ENCODE measurements at places on chromosomes 6 and 20.
A peak's percentile ranks its signal among the peaks of the same experiment; 100 is the strongest.

DNA sequence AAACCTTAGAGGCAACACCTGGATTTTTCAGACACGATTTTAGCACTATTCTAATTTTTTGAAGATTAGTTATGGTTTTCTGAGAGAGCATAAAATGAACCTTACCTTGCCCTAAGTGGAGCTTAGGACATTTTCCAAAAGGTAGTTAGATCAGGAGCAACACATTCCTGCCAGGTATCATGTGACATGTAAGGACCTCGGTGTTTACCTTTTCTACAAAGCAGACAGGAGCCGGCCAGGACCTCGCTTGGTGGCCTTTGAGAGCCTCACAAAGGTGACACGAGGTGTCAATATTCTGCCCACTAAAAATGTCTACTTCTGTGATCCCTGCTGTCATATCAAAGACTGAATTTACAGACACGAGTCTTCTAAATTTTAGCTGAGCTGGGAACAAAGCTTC, 174.9 kb downstream of the SMOC2 start:
- no peak for DNase-seq

DNA sequence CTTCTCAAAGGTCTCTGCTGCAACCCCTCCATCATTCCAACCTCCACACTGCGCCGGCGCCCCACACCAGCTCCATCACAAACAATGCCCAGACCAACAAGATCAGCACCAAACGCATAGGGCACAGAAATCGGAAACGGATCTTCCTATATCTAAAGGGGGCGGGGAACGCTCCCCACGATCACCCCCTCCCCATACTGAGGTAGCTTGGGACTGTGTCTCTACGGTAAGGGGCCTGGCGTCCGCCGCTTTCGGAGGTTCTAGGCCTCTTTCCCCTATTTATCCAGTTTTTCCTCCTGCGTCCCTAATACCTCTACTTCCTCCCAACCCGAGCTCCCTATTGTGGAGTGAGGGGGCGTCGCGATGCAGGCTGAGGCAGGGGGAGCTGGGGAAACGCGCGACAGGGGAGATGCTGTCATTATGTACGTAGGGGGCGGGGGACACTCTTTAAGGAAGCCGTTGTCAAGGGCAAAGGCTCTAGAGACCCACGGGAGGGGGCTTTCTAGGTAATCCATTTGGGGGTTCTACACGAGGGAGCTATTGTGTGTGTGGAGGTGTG, 909 bp downstream of the DNAAF9 start:
- DNase-seq = no peak

GRCh38 chr20:63696628-63697356, at the start of gene TNFRSF6B:
Gene TNFRSF6B, plus strand, starts transcription at chr20:63696652. Its CDS starts 116 bp downstream, at chr20:63696768.
- DNase-seq = no peak

GRCh38 chr6:116047173-116047933, 13.3 kb downstream of the FRK start:
- no peak for DNase-seq

DNA sequence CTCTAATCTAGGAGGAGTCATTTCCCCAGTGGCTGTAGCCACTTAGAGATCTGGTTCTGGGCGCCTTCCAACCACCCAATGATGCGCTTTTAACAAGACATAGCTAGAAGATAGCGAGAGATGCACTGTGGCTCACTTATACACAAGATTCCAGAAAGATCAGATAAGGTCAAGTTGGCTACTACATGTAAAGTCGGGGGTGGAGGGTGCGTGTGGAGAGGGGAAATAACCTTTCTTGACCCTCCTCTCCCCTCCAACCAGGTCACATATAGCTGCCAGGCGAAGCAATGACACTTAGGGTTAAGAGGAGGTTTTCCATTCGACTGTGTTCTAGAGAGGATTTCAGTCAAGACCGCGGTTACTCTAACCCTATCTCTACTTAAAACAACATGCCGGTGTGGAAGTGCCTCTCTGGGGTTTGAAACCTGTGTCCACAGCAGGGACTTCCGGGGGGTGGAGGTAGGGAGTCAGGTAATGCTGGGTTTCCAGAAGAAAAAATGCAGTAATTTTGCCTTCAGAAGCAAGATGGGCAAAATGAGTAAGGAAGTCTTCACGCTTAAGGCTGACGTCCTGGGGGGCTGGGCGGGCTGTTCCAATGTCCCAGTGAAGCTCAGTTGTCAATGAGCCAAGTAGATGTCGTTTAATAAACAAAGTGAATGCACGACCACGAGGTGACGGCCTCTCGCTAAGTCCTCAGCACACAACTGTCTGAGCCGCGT, 1.8 kb upstream of the SIM1 start:
- no peak for DNase-seq

- no peak for DNase-seq
These were observed 8.4 kb upstream of the NUP153 start for GRCh38 chr6:17714879-17715851.

GRCh38 chr20:25282796-25283195, 34.9 kb downstream of the PYGB start:
- no peak for DNase-seq

DNA sequence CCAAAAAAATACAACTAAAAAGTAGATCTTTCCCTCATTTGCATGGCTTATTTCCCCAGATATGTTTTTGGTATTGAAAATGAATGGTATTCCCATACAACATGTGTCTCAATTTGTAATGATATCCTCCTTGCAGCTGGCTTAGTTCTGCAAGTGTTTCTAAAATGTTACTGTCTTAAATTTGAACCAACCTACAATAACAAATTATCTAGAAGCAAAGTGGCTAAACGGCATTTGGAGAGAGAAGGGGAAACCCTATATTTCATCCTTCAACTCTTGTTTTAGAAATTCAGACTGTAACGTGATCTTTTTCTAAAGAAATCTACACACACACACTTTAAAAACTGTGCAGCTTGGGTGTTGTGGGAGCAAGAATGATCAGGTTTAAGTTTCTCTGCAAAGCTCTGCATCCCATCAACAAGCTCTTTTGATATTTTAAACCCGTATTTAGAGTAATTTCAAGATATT, 153.0 kb downstream of the SOBP start:
- no peak for DNase-seq

DNA sequence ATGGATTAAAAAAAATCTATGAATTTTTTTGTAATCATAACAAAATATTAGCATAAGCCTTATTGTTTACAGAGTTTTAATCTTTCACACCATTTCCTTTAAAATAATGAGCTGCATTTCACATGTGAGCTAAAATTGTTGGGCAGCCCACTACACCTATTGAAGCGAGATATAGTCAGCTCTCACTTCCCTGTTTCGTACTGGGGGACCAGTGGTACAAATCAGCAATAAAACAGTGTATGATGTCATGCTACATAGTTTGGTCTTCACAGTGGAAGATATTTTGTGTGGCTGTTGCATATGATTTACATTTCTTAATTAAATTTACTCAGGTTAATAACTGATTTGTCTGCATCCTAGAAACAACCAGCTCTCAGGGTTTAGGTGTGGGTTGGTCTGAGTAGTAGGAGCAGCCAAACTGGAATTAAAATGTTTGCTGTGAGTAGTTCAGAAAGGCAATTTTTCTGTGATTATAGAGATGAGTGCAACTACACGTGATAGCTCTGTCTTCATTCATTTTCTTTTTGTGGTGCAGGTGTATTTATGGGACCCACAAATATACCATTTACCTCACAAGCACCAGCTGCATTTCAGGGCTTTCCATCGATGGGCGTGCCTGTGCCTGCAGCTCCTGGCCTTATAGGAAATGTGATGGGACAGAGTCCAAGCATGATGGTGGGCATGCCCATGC, 99.3 kb downstream of the B3GAT2 start:
- DNase-seq = peak; percentile 14

DNA sequence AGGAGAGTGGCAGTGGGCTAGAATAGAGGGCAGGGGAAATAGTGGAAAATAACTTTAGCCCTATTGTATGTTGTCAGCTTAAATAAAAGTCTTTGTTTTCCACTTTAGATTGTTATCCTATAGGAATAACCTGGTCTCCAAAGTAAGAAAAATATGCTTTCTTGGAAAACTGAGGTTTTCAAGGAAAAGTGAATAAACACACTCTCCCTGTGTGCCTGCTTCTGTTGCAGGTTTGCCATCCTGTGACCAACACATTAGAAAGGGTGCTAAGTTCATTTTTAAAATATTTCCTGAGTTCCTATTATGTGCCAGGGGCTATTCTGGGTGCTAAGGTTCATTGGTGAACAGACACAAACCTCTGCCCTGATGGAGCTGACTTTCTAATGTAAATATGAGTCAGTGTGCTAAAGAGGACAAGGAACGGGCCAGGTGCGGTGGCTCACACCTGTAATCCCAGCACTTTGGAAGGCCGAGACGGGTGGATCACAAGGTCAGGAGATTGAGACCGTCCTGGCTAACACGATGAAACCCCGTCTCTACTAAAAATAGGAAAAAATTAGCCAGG, 23.5 kb downstream of the BICRAL start:
- DNase-seq = no peak

DNA sequence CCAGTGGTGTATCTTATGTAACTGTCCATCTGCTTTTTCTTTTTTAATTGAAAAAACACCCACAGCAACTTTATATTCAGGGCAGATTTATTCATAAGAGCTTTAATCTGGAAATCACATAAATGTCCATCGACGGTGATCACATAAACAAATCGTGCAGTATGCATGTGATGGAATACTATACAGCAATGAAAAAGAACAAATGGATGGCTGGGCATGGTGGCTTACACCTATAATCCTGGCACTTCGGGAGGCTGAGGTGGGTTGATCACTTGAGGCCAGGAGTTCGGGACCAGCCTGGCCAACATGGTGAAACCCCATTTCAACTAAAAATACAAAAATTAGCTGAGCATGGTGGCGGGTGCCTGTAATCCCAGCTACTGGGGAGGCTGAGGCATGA, 39.1 kb downstream of the VSTM2L start:
- no peak for DNase-seq

DNA sequence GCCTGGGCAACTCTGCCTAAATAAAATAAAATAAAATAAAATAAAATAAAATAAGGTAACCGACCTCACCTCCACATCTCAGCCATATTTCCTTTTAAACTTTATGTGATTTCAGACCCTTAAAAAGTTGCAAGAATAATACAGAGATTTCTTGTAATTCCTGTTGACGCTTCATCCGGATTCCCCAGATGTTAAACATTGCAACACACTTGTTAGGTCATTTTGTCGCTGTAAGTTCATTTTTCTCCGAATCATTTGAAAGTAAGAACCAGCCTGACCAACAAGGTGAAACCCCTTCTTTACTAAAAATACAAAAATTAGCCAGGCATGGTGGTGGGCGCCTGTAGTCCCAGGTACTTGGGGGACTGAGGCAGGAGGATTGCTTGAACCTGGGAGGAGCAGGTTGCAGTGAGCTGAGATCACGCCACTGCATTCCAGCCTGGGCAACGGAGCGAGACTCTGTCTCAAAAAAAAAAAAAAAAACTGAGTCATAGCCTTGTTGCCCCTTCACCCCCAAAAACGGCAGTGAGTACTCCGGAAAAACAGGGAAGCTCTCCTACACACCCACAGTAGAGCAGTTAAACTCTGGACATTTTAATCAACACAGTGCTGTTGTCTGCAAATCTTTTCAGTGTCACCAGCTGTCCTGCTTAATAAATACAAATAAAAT, 5.9 kb downstream of the PYGB start:
- no peak for DNase-seq

DNA sequence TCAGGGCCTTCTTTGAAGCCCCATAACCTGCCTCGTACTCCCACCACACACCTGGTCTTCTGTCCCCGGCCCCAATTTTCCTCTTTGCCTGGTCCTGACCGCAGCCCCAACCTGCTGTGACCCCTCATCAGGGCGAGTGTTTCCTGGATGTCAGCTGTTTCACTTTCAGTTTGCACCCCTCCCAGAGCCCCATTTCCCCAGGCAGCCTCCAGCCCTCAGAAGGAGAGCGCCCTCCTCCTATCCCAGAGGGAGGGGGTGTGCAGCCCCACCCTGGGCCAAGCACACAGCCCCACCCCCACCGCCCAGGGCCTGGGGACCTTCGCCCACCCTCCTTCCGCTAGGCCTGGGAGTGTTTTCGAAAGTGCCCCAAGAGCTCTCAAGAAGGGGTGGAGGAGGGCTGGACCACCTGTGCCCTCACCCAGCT, 1.5 kb downstream of the BAK1 start:
- no peak for DNase-seq

DNA sequence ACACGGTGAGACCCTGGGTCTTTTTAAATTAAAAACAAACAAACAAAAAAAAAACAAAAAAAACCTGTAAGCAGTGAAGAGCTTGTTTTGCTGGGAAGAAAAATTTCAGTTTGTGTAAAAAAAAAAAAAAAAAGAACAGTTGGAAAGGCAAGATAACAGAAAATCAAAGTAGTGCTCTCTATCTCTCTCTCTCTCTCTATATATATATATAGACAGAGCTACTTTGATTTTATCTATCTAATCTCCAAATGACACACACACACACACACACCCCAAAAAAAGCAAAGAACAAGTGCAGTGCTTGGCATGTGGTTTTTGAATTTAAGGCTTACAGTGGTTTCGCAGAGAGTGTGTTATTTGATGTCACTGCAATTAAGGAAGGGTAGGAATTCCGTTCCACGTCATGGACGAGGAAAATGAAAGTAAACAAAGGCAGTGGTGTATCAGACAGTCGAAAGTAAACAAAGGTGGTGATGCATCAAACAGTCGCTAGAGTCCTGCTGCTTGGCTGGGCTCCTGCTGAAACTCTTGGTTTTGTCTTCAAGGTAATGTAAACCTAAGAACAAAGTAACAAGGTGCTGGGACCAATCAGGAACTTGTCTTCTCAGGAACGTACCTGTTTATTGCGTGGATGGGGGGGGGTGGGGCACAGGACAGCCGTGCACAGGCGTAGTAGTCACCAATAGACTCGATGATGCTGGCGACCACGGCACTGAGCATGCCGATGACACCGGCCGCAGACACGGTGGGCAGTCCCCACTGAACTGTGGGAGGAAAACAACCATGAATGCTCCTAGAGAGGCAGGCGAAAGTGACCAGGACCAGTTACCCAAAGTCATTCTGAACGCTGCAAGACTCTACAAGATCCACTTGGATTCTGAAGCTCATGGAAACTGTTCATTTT, 131.8 kb downstream of the SLC23A2 start:
- DNase-seq = no peak

DNA sequence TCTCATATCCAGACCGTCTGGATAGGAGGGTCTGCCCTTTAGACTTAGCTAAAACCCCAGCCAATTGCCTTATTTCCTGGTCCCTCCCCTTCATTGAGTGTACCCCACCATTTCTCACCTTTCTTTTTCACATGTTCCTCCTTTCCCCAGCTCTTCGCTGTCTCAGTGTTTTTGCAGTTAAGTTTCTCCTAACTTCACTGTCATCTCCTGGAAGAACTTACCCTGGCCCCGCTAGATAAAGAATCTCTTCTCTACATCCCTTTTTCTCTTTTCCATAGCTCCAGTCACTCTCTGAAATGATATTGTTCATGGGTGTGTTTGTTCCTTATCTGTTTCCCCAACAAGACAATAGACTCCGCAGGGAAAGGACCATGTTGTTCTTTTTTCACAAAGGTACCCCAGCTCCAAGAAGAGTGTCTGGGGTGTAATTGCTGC, 208.8 kb downstream of the TSHZ2 start:
- no peak for DNase-seq

GRCh38 chr6:10221178-10221577, 193.7 kb downstream of the TFAP2A start:
- no peak for DNase-seq

GRCh38 chr6:41858703-41859102, 36.5 kb downstream of the USP49 start:
- no peak for DNase-seq

All from GM18507 (cell line).